Astrocyte (in vitro differentiated cells and primary cell): ENCODE measurements at places on chromosomes 12 and 14. TPM values are rescaled to one million over a fixed set of nuclear protein-coding genes. Genes with fewer than 3 reads are reported as not detected.

Gene CCDC196
- total RNA-seq: not detected in 2 replicates

Gene COL2A1
- total RNA-seq: 11.2 and 20.3 TPM in 2 replicates

Gene TAS2R50
- total RNA-seq: 0.60 and 1.2 TPM in 2 replicates

DNA sequence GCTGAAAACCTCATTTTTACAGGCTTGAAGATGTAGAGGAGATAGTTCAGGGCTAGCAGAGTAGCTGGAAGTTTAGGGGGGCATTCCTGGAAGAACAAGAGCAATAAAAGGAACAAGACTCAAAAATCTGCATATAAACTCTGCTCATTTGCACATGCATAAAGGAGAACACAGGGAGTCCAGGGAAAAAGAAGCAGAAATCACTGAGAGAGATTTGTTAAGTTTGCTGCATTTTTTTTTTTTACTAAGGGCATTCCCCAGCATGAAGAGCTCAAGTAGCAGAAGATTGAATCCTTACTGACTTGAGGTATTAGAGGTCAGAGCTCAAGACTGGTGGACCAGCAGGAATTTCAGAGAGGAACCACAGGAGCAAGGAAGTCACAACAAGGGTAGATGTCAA is 28.2 kb upstream of the BCL11B start:
- no peak for DNase-seq

DNA sequence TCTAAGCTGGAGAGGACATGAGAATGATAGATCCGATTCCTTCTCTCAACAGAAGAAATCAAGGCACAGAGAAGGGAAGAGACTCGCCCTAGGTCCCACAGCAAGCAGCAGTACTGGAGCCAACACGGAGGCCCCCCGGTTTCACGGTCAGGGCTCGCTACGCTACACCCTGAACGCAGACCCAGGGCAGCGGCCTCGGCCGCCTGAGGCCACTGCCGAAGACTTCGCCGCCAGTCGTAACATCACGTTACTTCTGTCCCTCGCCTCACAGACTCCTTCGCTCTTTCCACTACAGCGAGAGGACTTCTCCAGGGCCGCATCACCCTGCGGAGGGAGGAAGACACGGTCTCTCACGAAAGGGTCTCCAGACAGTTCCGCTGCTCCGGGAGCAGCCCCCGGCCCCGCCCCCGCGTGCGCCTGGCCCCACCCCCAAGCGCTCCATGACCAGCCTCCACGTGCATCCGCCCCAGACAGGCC is 411 bp upstream of the DCAF4 start:
- no peak for DNase-seq

GRCh38 chr12:48998497-48999353 is 450 bp downstream of the DDN start:
- no peak for DNase-seq

DNA sequence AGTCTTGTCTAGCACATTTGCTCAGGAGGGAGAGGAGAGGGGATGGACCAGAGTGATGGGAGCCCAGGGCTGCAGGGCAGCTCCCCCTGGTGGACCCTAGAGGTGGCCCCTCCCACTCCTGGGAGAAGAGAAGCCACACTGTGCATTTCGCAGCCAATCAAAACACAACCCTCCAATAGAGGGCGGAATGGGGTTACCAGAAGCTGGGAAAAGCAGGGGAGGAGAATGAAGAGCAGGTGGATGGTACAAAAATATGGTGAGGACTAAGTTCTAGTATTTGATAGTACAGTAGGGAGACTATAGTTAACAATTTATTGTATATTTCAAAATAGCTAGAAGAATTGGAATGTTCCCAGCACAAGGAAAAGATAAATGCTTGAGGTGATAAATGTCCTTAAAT is 23.6 kb downstream of the VASH1 start:
- DNase-seq: peak; percentile 56
